ENCODE measurements at places on chromosomes 5 and 9.

DNA sequence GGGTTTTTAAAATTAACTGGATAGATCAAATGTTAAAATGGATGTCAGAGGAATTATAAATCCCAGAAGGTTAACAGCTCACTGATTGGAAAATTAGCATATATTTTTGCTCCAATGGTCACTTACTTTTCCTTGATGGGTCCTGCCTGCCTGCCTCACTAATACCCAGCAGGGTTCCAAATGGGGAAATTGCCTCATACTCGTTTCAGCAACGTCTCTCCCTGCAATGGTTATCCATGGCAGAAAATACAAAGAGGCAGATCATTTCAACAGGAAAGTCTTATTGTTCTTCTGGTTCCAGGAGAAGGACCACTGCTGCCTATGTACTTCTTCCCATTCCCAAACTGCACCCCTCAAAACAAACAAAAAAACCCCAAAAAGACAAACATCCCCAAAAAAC, 71.3 kb downstream of the ERP44 start:
- no peak for DNase-seq

DNA sequence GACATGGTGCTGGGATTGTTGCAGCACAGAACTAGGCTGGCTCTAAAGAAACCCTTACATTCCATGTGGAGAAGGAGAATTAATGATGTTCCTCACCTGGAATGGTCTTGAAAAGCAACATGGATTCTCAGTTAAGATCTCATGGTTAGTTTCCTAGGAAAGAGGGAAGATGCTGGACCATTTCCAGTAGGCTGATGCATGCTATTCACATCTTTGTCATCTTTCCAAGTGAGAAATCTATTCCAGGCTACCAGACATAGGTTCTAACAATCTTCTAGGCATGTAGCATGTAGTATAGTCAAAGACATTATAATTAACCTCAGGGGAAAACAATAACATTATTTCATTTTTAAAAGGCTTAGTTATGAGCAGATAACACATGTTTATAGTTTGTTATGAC, 44.3 kb downstream of the TMEM252 start:
- DNase-seq, result peak; percentile 22

DNA sequence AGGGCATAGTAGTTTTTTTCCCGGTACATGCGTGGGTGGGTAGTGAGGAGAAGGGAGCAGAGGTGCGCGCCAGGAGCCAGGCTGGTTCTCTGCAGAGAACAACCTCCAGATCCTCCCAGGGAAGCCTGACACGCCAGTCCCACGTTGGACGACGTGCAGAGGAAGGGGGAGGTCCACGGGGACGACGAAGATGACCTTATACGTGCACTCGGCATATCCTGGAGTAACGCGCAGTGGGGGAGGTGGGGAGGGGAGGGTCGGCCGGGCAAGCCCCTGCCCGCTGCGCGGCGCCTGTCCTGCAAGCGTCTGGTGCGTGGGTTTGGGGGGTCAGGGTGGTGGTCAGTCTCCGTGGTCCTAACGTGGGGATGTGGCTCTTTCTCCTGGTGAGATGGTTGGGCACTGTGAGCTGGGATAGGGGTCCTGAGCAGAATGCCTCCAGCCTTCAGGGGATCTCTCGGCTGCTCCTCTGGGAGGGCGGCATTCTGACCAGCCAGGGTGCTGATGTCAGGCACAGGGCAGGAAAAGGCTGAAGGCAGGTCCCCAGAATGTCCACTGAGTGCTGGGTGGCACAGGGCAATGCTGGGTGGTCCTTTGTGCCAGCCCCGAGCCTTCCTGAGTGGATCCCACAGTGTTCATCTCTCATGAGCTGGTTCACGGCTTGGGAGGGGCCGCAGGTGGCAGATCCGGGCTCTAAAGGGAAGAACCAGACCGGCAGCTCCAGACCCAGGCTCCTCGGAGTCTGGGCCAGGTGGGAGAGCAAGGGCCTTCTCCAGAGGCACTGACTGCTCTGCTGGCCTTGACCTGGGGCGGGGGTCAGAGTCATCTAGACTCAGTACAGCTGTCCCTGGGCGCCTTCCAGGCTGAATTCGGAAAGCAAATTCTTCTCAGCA, 10.5 kb upstream of the SCGB3A1 start:
- DNase-seq, result no peak

DNA sequence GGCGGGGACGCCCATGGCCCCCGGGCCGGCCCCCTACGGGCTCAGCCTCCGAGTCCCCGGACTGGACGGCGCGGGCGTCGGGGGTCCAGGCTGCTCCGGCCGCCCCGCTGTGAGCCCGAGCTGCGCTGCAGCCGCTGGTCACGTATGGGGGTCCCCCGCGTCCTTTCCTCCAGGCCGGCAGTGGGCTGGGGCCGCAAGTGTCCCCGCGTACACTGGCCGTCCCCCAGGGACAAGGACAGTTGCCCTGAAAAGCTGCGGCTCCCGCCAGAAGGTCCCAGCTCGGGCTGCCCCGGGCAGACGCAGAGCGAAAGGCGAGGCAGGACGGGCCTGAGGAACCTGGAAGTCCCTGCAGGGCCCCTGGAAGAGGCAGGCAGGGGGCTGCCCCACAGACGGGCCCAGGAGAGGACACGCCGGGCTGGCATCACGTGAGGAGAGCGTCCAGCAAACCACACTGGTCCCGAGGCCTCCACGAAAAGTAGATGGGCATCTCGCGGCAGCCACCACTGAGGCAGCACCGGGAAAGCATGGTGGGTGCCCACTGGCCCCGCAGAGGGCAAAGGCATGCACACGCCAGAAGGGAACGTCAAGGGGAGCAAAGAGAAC, 3.3 kb upstream of the NKD2 start:
- no peak for DNase-seq

DNA sequence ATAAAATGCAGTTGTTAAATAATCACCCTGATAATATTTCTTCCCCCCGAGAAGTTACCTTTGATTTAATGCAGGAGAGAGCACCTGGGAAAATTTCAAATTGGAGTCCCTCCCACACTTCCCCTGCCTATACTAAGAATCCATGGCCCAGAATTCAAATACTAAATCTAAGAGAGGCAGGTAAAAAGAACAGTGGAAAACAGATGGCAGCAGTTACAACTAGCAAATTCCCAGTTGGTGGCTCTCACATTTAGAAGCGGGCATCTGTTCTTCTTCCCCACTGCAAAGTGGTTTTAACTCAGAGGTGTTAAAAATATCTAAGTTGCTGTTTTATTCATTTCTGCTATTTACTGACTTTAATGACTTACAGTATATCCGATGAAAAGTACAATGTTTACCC, 210.4 kb upstream of the ELAVL2 start:
- DNase-seq, result no peak

- no peak for DNase-seq
These were observed 33.4 kb downstream of the C9orf85 start for GRCh38 chr9:71944754-71945375.

DNA sequence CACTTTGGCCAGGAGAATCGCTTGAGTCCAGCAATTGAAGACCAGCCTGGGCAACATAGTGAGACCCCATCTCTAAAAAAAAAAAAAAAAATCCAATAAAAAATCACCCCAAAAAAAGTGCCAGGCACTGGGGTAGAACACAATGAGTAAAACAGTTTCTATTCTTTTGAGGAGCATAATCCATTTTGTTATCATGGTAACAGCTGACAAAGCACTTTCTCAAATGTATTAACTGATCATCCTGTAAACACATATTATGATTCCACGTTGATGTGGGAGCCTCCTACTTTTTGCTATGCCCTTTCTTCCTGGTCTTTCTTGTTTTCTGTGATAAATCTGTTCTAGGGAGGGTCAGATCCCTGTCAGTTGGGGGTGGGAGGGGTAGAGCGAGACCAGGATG, 20.7 kb upstream of the FAM13B start:
- DNase-seq, result no peak

DNA sequence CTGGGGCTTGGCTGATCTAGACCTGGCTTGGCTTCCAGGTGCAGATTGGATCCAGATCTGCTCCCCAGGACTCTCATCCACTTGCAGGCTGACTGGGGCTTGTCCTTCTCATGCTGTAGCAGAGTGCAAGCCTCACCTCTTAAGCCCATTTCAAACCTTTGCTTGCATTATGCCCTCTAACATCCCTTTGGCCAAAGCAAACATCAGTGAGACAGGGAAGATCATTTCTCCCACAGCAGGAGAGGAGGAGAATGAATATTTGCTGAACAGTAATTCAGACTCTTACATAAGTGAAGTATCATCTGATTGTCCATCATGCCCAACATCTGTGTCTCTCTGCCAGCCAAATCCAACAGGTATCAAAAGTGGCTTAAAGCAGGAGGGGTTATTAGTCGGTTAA, 194.9 kb downstream of the C9orf152 start:
- no peak for DNase-seq

- DNase-seq, result no peak
These were observed 91.4 kb upstream of the RAI14 start for GRCh38 chr5:34564710-34565235.

DNA sequence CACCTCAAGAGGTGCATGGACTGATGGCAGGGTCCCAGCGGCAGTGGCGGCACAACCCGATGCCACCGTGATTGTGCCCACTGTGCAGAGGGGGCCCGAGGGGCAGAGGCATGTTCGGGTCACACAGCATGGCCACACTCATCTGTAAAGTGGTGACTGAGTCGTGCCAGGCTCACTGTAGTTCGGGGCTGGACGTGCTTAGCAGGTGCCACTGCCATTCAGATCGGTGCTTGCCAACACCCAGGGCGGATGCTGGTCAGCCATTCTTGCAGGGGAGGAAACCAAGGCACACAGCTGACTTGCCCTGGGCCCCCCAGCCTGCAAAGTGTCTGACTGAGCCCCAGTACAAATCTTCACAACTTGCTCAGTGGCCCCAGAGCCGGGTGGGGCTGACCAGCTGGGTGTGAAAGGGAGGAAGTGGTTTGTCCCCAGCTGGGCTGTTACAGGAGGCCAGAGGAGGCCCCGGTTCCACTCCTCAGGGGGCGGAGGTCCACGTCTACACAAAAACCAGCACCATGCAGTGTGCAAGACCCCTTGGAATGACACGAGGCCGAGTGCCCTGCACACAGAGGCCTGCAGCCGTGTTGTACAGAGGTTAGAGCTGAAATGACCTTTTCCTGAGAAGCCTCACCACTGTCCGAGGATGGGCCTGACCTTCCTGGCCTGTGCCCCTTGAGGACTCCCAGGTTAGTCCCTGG, 17.9 kb downstream of the FGD3 start:
- no peak for DNase-seq

GRCh38 chr9:35736201-35736633, 3.8 kb downstream of the CREB3 start:
- DNase-seq, result peak; percentile 70

GRCh38 chr5:104998572-104998971, 1436.0 kb upstream of the NUDT12 start:
- no peak for DNase-seq

DNA sequence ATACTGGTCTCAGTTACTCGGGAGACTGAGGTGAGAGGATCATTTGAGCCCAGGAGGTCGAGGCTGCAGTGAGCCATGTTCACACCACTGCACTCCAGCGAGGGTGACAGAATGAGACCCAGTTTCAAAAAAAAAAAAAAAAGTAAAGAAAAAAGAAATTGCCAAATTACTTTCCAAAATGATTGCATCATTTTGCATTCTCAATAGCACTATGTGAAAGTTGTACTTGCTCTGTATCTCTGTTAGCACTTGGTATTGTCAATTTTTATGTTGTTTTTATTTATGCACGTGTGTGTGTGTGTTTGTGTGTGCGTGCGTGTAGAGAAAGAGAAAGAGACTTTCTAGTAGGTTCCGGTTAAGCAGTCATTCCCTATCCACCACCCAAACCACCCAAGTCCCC, 328.4 kb downstream of the RAB3C start:
- no peak for DNase-seq

GRCh38 chr9:98881836-98882568, 61.7 kb upstream of the COL15A1 start:
- DNase-seq, result peak; percentile 62

DNA sequence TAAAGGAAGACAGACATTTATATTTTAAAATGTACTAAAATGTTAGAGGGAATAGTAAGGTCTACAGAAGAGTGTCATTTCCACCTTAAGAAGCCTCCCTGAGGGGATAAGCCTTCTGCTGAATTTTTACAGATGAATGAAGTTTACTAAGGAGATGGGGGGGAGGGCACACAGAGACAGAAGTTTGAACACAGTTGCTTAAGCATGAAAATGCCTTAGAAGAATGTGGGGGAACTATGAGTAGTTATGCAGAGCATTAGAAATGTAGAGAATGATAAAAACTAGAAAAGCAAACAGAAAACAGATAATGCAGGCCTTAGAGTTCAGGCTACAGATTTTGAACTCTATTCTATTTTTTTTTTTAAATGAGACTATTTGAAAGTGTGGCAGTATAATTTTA, 232.2 kb upstream of the VLDLR start:
- no peak for DNase-seq

DNA sequence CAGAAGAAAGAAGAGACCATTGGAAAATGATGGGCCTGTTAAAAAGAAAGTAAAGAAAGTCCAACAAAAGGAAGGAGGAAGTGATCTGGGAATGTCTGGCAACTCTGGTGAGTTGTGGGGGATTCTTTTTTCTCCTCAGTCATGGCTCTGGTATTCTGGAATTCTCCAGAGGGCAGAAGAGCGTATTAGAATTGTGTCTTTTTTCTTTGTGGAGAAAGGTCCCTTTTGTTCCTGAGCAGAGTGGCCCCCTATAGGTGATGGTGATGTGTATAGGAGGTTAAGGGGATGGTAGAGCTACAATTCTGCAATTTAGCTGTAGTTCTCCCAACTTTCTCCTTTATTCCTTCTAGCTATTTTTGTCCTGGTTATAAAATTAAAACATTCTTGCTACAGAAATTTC, 1.6 kb upstream of the DHFR start:
- DNase-seq, result peak; percentile 60

GRCh38 chr9:98775831-98776441, 20.4 kb downstream of the ANKS6 start:
- peak; percentile 66 for DNase-seq

DNA sequence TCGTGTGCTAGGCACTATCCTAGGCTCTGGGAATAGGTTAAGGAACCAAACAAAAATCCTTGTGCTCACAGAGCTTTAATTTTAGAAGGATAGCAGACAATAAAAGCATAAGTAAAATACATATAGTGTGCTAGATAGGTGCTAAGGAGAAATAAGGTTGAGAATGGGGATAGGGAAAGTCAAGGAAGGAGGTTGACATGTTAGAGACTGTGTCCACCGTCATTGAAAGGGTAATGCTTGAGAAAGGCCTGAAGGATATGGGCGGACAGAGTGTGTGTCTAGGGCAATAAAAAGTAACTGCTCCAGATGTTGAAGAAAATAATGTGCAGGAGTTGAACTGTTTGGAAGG, 482 bp upstream of the TDRD7 start:
- no peak for DNase-seq
